Inflammatory macrophage (primary cell): ENCODE measurements at places on chromosomes 4 and X.

GRCh38 chrX:74346088-74346487, 42.1 kb downstream of the ZCCHC13 start:
- DNase-seq = no peak

GRCh38 chrX:153832728-153833127, 2.4 kb upstream of the PDZD4 start:
- no peak for DNase-seq

- DNase-seq = no peak
These were observed 12.8 kb upstream of the AKAP17A start for GRCh38 chrX:1578511-1579173.

DNA sequence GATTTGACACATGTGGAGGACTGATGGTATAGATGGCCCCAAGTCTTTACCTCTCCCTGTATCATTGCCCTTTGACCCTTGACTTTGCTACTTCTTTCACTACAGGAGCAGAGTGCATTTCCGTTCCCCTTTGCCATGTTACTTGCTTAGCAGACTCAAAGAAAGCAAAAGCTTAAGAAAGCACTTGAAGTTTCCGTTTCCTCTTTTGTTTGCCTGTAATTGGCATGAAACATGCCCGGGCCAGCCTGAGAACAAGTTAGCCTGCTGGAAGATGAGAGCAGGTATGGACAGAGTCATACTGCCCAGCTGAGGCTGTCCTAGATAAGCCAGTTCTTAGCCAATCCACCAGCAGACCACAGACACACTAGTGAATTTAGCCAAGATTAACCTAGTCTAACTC, 206.0 kb downstream of the BCOR start:
- DNase-seq = peak; percentile 33

GRCh38 chrX:40755291-40756249, 20.2 kb upstream of the MED14 start:
- no peak for DNase-seq

- DNase-seq = no peak
These were observed 454.7 kb downstream of the IL15 start for GRCh38 chr4:142091085-142091513.

DNA sequence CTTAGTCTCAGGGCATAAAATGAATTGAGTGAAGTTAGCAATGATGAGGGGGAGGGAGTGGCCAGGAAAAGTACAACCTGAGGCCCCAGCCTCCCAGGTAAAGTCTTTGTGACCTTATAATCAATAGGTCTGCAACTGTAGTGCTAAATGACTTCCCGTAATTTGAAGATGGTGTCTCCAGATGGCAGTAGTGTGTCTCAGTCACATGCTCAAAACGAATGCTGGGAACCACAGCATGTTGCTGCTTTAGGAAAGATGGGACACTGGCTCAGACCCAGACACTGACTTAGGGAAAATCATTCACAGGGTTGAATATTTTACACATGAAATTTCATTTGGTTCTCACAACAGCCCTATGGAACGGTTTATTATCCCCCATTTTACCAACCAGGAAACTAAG, 10.3 kb downstream of the SRPX2 start:
- DNase-seq = no peak

- no peak for DNase-seq
These were observed 1414.7 kb downstream of the C4orf33 start for GRCh38 chr4:130510661-130511060.

DNA sequence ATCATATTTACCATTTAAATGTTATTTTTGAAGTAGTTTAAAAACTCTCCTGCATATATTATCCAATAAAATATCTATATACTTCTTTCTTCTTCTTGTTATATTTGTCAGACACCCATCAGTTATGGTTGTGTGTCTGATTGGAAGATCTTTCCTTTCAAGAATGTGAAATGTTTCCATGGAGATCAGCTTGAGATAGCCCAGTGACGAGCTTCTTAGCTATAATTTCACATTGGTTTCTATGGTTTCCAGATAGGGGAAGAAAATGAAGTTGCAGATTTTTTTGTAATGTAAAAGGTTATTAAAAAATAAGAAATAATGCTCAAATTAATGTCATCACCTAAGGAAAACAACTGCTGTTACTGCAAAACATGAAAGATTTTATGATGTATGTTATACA, 189.0 kb downstream of the COX7B2 start:
- no peak for DNase-seq

- no peak for DNase-seq
These were observed 56.0 kb downstream of the VGLL1 start for GRCh38 chrX:136588036-136588435.

- DNase-seq = no peak
These were observed 80.0 kb downstream of the FAT1 start for GRCh38 chr4:186643501-186644310.

DNA sequence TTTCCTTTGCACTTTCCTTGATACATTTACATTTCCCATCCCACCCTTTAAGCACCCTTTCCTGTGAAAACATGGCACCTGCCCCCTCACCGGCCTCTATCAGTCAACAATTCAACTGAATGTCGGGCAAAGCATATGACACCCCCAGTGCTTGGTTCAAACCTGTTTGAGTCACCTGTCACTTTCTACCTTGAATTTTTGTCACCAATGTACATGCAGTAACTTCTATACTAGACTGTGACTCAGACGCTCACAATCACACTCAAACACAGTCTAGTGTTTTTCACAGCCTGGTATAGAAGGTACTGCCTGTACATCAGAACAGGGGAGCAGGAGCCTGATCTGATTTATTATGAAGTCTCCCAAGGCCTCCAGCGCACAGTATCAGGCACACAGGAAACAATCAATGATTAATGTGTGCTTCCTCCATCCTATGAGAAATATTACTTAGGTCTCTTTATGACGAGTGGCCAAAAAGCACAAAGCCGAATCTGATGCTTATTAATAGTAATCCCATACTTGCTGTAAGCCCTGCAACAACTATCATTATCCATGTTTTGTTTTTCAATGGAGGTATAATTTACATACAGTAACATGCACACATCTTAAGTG, 49.2 kb upstream of the FAM9C start:
- DNase-seq = no peak

GRCh38 chr4:53378171-53378482, 686 bp downstream of the FIP1L1 start:
- DNase-seq = no peak

- DNase-seq = no peak
These were observed 41.0 kb upstream of the ZNF330 start for GRCh38 chr4:141179474-141180373.

GRCh38 chr4:144787365-144788258, 141.7 kb downstream of the HHIP start:
- peak; percentile 17 for DNase-seq

DNA sequence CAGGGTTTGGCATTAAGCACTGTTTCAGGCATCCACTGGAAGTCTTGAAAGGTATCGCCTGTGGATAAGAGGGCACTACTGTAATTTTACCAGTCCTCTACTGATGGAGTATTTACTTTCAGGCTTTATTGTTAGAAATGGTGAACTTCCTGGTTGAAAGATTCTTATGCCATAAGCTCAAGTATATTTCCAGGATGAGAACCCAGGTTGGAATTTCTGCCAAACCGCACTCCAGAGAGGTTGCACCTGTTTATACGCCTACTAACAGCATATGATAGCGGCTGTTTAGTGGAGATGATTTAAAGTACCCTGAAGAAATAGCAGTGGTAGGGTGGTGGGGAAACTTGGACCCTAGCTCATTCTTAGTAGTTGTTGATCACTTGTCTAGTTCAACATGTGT, 9.9 kb downstream of the FNIP2 start:
- no peak for DNase-seq

DNA sequence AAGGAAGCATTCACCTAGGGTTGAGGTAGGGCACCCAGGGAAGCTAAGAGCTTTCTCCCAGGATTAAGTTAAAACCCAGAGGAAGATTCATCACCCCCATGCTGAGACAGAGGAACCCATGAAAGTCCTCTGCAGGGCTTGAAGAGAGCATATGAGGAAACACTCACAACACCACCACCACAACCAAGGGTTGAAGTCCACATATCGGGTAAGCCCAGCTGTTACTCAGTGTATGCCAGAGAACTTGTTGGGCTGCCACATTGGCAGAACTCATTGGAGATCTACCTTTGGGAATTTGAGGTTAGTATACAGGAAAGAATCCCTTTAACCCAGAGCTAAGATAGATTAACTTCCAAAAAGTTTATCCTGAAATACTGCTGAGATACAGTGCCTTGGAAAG, 75.1 kb downstream of the INTS6L start:
- no peak for DNase-seq

- DNase-seq = no peak
These were observed 739.6 kb upstream of the SLIT2 start for GRCh38 chr4:19512086-19512485.

GRCh38 chr4:79364061-79364460, 38.2 kb upstream of the NAA11 start:
- no peak for DNase-seq

DNA sequence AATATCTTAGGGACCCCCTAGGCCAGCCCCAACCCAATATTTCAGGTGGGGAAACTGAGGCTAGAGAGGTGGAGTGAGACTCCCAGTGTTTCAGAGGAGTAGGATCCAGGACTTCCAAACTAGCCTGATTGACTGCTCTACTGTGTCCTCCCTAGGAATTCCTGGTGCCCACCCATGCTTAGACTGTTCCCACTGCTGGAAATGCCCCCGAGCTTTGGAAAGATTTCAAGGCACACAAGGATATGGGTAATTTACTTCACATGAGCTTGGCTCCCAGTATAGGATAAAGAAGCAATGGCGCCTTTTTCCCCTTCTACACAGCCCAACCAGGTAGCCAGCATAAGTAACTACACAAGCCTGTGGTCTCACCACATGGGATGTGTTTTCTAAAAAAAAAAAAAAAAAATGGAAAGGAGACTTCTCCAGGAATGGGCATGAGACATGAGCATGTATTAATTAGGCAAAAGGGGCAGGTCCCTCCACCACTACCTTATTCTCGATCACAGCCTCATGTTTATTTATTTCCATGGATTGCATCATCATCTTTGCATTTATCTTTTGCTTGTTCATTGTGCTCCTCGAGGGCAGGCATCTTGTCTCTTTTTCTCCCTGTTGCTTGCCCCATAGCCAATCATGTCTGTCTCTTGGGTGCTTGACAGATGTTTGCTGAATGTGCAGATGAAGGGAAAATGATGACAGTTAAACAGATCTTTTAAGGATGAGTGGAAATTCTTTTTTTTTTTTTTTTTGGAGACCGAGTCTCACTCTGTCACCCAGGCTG, 66.7 kb downstream of the DRD5 start:
- no peak for DNase-seq

DNA sequence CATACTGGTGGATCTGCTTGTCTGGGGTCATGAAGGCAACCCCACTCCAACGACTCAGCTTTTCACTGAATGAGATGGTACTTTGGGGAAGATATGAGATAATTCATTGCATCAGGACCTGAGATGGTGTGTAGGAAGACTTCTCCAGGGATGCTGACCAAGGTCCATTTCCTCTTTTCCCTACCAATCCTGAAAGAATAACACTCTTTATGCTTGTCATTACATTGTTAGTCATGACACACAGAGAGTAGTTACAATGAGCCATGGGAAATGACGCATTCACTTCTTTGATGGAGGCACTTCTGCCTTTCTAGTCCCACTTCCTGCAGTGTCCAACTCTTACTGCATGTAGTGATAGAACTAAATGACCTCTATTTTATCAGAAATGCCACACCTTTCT, 58.6 kb downstream of the AREG start:
- peak; percentile 89 for DNase-seq

DNA sequence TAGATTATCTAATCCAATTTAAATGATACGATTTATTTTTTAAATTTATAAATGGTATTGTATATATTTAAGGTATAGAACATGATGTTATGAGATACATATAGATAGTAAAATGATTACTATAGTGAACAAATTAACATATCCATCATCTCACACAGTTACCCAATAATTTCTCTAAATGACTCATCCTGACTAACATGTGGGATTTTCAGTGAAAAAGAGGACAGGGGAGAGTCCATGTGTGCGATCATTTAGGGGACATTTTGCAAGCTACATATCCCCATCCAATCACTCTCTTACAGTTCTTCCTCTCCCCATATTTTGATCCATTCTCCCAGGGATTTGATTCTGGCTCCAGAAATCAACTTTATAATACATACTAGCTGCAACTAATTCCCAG, 88.2 kb downstream of the ABCB7 start:
- no peak for DNase-seq

- no peak for DNase-seq
These were observed 341.7 kb upstream of the NDST3 start for GRCh38 chr4:117692538-117692937.

DNA sequence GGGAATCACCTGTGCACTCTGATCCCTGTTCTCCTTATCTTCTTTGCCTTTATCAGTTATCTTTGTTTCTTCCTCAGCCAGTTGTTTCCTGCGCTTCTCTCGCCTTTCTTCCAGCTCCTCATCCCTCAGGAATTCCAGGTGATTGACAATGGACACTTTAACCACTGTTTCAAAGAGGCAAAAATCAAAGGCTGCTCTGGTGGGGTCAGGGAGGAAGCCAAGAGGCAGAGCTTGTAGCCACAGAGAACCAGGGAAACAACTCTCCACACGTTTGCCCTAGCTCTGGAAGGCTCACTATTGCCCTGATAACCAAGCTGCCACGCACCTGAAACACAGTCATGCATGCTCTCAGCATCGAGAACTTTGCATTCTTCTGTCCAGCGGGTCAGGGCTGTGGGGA, 124.5 kb upstream of the HSD17B10 start:
- no peak for DNase-seq

- DNase-seq = no peak
These were observed 72.1 kb downstream of the KLHL34 start for GRCh38 chrX:21586001-21586400.

- no peak for DNase-seq
These were observed 45.5 kb downstream of the STAP1 start for GRCh38 chr4:67604029-67604381.

- DNase-seq = no peak
These were observed at the start of gene NSG1 for GRCh38 chr4:4386736-4387392. NSG1 (plus strand) TSS chr4:4387102; CDS start chr4:4387630, 528 bp downstream.

GRCh38 chr4:85520765-85521749, 46.1 kb downstream of the ARHGAP24 start:
- DNase-seq = no peak

DNA sequence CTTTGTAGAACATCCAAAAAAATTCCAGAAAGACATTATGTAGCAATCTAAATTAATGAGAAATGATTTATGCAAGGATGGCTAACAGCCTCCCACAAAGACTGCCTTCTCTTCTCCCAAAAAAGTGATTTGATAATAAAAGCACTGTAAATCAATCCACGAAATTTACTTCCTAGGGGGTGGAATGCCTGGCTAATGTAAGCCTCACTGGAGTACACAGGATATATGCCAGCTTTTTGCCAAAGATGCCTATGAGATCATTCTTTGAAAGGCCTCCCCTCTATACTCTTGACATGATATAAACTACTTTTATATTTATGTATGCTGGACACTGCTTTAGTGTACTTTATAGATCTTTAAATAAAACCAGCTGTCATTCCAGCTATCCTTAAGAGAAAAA, 211.1 kb downstream of the ADAMTS3 start:
- DNase-seq = no peak

DNA sequence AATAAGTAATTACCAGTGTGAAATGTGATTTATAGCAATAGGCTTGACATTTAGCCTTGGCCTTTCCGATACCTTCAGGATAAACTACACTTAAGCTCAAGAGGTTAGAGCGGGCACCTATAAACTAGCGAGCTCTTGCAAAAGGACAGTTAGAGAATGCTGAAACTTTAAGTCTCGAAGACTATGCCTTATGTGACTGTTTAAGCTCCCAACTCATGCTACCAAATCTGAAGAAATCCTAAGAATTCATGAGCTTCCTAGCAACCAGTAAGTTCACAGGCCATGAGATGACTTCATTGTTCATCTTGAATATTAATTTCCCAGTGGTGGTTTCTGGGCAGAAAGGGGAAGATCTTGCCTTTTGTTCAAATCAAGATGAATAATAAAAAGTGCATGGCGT, 4.7 kb downstream of the STOX2 start:
- DNase-seq = no peak

GRCh38 chr4:62096881-62097280, 896.8 kb downstream of the ADGRL3 start:
- no peak for DNase-seq
